ENCODE measurements at places on chromosomes 3 and 15. TPM values are rescaled to one million over a fixed set of nuclear protein-coding genes. Genes with fewer than 3 reads are reported as not detected.

GRCh38 chr3:48404440-48405342 is 25.2 kb downstream of the PLXNB1 start:
- DNase-seq, result no peak

- no peak for DNase-seq
Observed at GRCh38 chr15:39835550-39835949, 52.9 kb upstream of the FSIP1 start.

- no peak for DNase-seq
Observed at GRCh38 chr15:43441316-43441715, 51.6 kb downstream of the TP53BP1 start.

DNA sequence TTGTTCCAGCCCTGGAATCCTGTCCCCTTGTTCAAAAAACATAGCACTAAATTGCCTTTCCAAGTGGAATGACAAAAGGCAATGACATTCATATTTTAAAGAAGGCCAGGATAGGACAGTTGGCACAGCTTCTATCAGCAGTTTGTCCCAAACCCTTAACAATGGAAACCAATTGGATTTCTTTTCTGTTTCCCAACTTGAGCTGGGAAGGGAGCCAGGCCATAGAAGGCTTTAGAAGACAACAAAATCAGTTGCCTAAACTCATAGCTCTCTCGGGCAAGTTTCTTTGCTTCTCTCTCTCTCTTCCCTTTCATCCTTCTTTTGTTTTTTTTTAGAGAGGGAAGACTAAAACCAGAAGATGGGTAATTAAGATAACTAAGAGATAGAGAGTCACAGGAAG is 227.7 kb upstream of the TPRG1 start:
- DNase-seq, result no peak

- DNase-seq, result no peak
Observed at GRCh38 chr3:28835751-28836150, 445.1 kb upstream of the RBMS3 start.

- DNase-seq, result no peak
Observed at GRCh38 chr3:105458518-105459215, 92.0 kb downstream of the ALCAM start.

DNA sequence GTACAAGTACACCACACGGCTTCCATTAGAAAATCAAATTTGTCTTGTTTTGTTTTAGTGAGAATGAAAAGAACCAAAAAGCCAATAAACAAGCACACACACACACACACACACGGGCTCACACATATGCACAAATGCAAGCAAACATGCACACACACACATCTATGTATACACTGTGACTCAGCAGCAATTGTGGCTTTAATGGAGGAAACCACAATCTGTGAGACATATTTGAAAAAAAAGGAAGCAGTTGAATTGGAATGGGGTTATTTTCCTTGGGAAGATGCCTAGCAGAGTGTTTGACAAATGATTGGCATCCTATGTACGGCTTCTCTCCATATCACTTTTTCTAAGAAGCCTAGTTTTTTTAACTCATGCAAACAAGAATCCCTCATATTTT is 201.1 kb upstream of the ARRDC4 start:
- DNase-seq, result no peak

GRCh38 chr3:129614927-129615363 is 8.5 kb upstream of the PLXND1 start:
- no peak for DNase-seq

DNA sequence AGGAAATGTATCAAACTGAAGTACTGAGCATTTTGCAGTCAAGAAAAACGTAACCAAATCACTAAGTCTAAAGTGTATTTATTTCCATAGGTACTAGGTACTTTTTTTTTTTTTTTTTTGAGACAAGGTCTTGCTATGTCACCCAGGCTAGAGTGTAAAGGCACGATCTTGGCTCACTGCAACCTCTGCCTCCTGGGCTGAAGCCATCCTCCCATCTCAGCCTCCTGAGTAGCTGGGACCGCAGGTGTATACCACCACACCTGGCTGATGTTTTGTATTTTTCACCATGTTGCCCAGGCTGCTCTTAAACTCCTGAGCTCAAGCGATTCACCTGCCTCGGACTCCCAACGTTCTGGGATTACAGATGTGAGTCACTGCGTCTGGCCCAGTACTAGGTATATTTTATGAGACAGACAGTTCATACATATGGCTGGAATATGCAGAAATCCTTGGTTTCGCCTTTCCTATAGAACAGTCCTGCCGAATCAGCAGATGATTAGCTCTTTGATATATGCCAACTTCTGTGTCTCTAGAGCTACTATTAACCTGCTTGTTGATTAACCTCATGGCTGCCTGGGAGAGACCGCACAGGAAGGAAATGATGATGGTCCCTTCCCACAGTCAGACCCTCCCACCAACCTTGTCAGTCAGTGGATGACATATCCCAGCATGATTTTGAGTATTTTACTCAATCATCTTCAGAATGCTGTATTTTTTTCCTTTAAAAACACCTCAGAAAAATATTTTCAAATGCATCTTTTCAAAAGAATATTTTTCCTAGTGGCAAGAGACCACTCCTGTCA is 32.3 kb downstream of the TMOD3 start:
- no peak for DNase-seq

- no peak for DNase-seq
Observed at GRCh38 chr15:91515188-91515754, 338.2 kb upstream of the SLCO3A1 start.

- DNase-seq, result no peak
Observed at GRCh38 chr3:98954242-98954641, 52.7 kb upstream of the DCBLD2 start.

DNA sequence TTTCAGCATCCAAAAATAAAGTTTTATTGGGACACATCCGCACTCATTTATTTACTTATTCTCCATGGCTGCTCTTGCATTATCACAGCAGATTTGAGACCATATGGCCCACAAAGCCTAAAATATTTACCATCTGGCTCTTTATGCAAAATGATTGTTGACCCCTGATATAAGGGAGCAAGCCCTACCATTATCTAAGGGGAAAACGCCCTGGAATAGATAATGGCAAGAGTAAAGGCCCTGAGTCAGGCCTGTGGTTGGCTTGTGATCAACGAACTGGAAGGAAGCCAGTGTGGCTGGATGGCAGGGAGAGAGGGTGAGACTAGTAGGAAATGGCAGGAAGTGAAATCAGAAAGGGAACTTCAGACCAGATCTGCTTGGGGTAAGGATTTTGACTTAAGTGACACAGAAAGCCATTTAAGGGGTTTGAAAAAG is 24.6 kb upstream of the DMXL2 start:
- no peak for DNase-seq

- DNase-seq, result no peak
Observed at GRCh38 chr3:149462051-149462450, 12.4 kb upstream of the TM4SF4 start.

DNA sequence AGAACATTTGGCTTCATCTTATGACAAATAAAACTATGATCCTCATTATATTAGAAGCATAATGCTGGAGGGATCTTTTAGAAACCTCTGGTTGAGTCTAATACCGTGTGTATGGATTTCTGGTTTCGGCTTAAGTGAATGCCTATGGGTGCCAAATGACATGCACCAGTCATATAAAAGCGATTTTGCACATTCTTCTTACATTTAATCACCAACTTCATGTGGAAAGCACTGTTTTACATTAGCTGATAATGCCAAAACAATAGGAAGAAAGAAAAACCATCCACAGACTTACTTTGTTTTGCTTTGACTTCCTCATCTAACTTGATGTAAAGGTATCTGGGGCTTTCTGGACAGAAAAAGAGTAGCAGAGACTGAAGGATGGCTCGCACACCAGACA is 20.9 kb downstream of the SLC2A2 start:
- DNase-seq, result no peak

GRCh38 chr3:169305460-169305859 is 358.1 kb downstream of the MECOM start:
- DNase-seq, result peak; percentile 85

ADIPOQ gene
- total RNA-seq, result not detected

CD200 gene
- total RNA-seq, result 0.45 TPM

SLITRK3 gene
- total RNA-seq, result not detected

ZCWPW2 gene
- 0.18 TPM for total RNA-seq
